Hematopoietic multipotent progenitor cell treated with erythropoietin and hydrocortisone succinate and interleukin-3 and kit ligand, for 8 days (in vitro differentiated cells): ENCODE measurements at places on chromosomes 4 and X.

DNA sequence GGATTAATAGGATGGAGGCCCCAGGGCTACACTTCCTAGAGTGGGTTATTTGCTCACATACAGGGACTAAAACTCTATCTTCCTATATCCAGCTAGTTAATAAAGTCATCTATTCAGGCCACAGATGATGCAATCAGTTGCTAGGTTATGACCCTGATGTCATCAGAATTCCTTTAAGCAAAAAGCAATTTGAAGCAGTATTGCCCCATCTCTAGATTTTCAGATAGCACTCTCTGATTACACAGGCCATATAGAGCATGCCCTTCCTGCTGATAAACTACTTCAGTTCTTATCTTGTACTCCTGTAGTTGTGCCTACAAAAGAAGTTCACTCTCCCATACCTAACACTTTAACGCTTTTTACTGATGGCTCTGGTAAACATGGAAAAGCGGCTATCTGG is 84.8 kb downstream of the TMEM144 start:
- no peak for DNase-seq

DNA sequence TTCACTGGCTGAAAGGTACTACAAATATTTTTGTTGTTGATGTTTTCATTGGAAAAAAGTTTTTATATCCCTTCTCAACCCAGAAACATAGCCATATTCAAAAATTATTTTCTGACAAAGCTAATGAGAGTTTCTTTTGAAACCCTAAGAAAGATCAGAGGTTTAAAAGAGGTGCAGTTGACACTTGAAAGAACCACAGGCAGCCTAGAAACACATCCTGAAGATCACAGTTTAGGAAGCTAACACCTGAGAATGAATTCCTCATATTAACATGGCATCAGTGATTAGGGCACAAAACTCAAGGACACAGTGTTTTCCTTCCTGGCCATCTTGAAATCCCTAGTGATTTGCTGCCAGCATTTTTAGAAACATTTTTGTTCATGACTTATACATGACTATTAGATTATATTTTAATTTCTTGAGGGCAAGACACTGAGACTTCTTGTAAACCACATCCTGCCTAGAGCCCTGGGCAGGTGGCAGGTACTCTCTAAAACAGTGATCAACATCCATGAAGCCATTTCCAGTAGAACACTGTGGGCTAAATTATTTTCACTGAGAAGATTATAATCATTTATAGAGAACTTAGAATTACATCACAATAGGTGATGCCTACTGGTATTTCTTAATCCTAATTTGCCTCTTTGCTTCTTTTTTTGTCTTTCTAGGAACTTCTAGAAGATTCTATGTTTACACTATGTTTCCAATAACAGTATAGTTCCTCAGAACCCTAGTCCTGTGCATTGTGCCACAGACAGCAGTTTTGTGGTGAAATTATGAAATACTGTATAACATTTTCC is 80.0 kb downstream of the ARSJ start:
- no peak for DNase-seq

- DNase-seq: no peak
Observed at GRCh38 chr4:132527817-132528216, 621.3 kb upstream of the PCDH10 start.

- DNase-seq: no peak
Observed at GRCh38 chr4:36316607-36317006, 35.2 kb downstream of the DTHD1 start.

DNA sequence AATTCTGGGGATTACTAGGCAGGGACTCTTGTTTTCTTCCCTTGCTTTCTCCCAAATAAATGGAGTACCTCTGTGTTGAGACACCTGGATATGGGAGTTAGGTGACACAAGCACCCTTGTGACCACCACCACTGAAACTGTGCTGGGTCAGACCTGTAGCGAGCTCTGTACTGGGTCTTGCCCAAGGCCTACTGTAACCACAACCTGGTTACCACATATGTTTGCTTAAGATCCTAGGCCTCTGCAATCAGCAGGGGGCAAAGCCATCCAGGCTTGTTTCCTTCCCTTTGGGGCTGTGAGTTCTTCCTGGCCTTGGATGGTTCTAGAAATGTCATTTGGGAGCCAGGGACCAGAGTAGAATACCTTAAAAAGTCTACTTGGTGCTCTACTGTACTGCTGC is 49.4 kb downstream of the LPAR4 start:
- DNase-seq: no peak

GRCh38 chrX:132631579-132632232 is 142.9 kb upstream of the MBNL3 start:
- peak; percentile 58 for DNase-seq

DNA sequence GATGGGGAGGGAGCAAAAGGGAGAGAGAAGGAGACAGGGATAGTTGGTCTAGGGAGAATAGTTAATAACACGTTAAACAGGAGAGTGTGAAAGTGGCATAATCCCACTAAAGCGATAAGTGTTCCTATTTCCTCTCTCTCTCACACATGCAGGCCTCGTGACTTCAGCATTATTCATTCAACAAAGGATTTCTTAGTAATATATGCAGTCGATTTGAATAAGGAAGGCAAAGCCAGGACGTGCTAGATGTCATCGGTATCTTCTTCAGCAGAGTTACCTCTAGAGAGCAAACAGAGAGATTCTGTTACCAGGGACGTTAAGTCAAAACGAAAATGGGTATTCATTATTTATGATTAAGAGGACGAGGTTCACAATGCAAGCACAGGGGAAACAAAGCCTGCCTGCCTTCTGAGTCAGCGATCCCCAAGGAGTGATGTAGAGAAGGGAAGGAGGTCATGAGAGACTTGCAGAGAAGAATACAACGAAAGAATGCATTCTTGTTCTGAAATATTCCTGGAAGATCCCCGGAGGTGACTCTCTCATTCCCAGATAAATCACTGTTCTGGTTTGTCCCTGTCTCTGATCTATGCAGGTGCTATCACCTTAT is 1048.4 kb downstream of the NLGN4X start:
- DNase-seq: no peak

DNA sequence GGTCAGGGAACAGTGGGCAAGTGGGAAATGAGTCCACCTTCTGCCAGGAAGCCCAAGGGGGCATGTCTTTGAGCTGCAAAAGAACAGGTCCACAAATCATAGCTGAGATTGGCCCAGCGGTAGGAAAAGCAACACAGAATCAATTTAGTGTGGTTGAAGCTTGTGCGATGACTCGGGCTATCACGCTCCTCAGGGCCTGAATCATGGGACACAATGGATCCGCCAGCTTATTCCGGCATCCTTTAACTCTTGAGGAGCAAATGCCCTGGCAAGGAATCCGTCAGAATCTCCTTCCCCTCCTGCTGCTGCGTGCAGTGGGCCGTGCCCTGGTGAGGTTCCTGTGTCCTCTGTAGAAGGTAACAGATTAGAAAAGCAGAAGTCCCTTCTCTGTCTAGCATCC is 98.0 kb downstream of the RELL1 start:
- no peak for DNase-seq

GRCh38 chr4:85399270-85399669 is 75.7 kb upstream of the ARHGAP24 start:
- no peak for DNase-seq

GRCh38 chrX:140526171-140526570 is 21.3 kb upstream of the SOX3 start:
- DNase-seq: no peak

GRCh38 chr4:123575291-123575690 is 178.7 kb downstream of the SPRY1 start:
- no peak for DNase-seq

DNA sequence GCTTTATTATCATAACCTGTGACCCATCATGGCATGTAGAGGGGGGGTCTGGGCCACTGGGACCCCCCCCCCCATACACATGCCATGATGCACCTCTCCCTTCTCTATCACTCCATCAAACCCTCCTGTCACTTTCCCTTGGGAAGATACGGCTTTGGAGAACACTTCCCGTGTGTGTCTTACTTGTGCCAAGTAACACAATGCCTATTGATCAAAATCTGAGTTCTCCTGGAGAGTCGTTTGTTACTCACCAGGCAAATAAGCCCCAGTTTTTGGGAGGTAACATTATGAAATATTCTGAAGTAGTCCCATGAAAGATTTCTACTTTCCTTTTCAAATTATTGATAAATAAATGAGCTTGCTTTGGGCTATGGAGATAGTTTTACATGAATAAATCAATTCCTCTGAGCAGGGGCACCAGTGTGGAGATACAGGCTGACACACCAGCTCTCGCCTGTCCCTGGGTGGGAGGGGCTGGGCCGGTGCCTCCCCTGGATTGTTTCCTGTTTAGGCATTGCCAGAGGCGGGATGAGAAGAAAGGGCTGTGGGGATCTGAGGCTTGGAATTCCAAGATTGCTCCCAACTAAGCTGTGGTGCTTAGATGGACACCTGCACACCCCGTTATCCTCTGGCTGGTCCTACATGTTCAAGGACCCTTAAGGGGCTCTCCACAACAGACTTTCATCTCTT is 63.2 kb upstream of the WWC2 start:
- no peak for DNase-seq

- no peak for DNase-seq
Observed at GRCh38 chr4:114025176-114025777, 45.8 kb upstream of the ARSJ start.

GRCh38 chr4:147789596-147789995 is 57.7 kb downstream of the ARHGAP10 start:
- no peak for DNase-seq

DNA sequence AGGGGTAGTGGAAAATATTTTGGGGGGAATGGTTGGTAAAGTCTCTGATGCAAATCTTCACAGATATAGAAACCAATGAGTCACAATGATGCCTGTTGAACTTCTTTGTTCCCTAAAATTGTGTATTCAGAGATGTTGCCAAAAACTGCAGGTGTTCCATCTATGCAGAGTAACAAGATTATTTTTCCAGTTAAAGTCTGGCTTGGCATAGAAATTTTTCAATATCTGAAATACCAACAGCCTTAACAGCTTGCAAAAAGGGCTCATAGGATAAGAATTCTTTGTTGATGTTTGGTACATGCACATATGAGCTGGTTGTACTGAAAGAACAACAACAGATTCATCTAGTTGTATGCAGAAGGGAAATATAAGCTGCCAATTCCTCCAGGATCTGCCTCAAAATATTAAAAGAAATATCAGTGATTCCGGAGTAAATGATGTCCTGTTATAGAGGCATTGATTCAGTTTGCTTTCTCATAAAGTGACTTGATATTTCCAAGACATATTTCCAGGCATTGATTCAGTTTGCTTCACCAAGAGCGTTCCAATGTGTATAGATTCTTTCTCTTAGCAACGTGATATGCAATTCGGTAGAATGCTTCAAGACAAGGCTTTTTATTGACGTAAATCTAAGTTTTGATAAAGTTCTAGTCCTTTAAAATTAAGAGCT is 564.4 kb downstream of the TMA16 start:
- no peak for DNase-seq

DNA sequence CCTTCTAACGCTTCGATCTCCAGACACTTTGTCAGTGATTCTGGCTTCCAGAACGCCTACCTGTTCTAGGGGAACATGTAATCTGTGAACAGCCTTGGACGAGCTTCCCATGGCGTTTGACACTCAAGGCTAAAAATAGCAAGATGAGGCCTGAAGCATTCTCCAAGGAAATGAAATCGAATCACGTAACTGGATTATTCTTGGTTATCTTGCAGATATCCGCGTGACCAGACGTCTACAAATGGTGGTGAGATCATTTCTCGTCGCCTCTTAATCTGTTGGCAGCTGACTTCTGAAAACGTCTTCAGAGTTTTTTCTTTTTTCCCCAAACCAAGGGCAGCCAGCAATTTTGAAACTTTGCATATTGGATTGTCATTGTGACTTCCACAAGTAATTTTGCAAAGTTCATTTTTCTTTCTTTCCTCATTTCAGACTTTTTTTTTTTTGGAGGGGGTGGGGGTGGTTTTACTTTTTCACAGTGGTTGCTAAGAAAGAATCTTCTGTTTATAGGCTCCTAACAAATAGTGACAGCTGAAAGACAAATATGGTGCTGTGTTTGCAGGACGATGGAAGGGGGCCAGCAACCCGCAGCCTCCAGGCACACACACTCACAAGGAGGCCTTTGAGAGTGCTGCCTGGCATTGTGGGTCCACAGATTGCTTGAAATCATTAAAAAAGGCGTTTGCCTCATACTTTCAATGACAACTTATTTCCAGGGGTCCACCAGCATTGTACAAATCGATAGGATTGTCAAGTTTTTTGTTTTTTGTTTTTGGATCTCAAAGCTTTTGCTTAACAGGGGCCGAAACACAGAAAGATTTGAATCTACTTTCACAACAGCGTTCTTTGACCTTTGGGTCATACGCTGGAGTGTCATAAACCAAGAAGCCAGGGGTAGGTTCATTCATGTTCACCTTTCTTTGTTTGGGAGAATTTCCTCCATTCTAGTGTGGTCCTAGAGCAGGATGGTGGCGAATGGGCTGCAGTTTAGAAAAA is 32.4 kb upstream of the PDLIM3 start:
- DNase-seq: no peak

GRCh38 chr4:47615385-47615784 is 130.3 kb downstream of the ATP10D start:
- DNase-seq: no peak

DNA sequence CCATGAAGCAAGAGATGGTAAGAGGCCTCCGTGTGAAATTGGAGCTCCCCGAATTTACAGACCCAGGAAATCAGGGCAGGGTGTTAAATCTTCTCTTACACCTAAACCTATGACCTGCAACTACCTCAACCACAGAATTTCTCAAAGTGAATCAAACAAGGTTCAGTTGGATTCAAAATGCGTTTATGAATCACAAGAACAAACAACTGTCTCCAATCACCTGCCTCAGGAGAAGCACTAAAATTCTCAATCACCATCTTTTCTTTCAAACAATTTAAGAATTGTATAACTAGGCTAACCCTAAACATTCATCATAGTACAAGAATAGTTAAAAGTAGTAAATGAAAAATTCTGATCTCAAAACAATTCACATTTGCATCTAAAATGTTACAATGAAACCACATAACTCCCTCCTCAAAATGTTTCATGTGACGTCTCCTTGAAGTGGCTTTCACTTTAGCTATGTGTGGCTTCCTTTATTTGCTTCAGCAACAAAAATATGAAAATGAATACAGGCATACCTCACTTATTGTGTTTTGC is 19.2 kb downstream of the PPP3CA start:
- no peak for DNase-seq

GRCh38 chrX:15973299-15973698 is 118.7 kb upstream of the AP1S2 start:
- DNase-seq: peak; percentile 64

- DNase-seq: no peak
Observed at GRCh38 chr4:20074450-20074849, 177.3 kb upstream of the SLIT2 start.

GRCh38 chr4:88744609-88745008 is 47.0 kb upstream of the NAP1L5 start:
- no peak for DNase-seq

GRCh38 chr4:186852073-186852420 is 128.4 kb upstream of the FAT1 start:
- no peak for DNase-seq

DNA sequence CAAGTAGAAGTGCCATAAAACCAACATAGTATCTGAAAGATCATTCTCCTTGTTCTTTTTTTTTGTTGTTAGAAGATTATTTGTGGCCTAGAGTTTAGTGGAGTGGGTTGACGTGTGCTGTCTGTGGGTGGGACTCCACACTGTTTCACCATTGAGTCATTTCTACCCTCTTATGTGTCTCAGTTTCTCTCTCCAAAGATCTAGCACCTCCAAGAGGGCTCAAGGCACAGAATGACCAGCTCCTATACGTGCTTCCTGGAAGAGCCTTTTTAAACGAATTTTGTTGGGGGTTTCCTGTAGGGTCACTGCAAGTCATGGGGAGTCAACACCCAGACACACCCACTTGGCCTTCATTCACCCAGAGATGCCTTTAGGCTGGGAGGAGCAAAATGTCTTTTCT is 150.1 kb downstream of the KLF8 start:
- no peak for DNase-seq

- no peak for DNase-seq
Observed at GRCh38 chrX:39883666-39884065, 214.1 kb downstream of the BCOR start.
